ENCODE measurements at places on chromosomes 2 and 18. TPM values are rescaled to one million over a fixed set of nuclear protein-coding genes. Genes with fewer than 3 reads are reported as not detected.
A peak's percentile ranks its signal among the peaks of the same experiment; 100 is the strongest.

DNA sequence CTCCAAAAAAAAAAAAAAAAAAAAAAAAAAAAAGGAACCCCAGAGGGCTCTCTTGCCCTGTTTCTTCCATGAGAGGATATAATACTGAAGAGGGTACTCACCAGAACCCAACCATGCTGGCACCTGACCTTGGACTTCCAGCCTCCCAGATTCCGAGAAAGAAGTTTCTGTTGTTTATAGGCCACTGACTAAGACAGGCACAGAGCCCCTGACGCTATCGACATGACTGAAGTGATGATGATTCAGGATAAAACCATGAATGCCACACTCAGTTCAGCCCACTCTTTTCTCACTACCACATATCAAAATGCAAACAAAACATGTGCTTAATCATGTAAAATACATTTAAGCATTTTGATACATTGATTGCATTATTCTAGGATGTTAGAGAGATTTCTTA is 66.1 kb upstream of the CDCA7 start:
- peak; percentile 1 for DNase-seq

- no peak for DNase-seq
These were observed 12.3 kb downstream of the GAD1 start for GRCh38 chr2:170829036-170829435.

GRCh38 chr2:229636571-229636970 is 77.8 kb downstream of the DNER start:
- DNase-seq = no peak

DNA sequence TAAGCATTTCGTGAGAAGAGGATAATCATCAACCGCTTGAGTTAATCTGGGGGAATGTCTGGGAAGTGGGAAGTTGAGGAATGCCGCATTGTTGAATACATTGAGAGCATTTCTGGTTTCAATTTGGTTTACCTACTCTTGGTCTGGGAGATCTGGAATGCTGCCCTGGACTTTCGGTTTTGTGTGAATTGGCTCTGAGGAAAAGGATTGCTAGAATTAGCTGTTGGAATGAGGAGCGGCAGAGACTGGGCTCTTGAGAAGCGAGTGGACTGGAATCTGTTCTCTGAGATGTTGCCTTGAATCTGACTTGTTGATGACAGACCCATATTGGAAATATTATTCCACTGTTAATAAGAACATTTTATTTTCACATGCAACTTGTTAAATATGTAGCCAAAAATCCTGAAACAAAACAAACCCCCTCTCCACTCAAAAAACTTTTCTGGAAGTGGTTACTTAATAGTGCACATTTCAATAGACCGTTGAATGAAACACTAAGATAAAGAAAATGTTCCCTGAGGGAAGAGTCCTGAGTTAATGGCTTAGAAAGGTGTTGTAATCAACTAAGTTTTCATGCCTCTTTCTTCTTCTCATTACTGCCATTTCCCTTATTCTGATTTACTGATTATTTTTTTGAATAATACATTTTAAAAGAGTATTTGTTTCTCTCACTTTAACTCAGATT is 50.8 kb downstream of the PTPRM start:
- peak; percentile 93 for DNase-seq

GRCh38 chr2:237912271-237913192 is 53.1 kb downstream of the RAMP1 start:
- no peak for DNase-seq

- no peak for DNase-seq
These were observed 50.9 kb downstream of the COL3A1 start for GRCh38 chr2:189024901-189025618.

DNA sequence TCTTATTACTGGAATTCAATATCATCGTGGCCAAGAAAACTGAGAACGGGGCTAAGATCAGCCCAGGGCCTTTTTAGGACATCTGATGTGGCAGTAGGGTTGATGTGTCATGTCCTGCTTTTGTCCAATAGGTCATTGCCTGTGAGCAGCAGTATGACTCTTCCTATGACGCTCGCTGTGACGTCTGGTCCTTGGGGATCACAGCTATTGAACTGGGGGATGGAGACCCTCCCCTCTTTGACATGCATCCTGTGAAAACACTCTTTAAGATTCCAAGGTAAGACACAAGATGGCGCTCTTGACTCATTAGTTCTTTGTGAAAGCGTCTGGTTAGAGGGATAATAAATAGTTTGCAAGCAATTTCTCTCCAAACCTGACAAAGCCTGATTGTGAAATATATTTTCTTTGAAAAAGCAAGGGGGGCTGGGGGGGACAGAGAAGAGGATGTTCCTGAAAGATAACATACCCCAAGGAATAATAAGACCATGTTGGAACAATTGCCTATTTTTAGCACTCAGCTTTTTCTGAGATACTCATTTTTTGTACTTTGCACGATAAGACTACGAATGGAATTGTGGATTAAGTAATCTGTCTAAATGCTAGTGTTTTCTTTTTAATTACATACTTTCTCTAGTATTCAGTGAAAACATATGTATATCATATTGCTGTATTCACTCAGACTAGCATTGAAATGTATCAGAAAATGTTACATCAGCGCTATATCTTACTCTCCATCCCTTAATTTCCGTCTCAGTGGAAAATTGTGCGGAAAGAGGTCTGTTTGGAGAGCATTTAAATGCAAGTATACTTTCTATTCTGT is 58.1 kb downstream of the MYO3B start:
- no peak for DNase-seq

DNA sequence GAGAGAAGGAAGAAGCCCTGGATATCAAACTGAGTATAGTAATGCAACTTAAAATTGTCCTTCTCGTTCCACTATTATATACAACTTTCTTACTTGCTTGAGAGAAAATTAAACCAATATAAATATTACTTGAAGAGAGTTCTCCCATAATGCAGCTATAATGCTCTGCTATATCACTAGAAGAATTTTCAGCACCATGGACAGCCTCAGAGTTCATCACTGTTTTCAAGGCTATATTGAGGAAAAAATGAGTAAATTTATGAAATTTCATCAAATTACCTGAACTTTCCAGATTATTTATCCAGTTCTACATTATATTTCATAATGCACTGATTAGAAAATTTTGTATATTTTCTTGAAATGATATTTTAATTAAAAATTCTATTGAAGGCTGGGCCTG is 1053.5 kb upstream of the FAM98A start:
- no peak for DNase-seq

GRCh38 chr18:75643083-75643482 is 215.6 kb upstream of the SMIM21 start:
- no peak for DNase-seq

DNA sequence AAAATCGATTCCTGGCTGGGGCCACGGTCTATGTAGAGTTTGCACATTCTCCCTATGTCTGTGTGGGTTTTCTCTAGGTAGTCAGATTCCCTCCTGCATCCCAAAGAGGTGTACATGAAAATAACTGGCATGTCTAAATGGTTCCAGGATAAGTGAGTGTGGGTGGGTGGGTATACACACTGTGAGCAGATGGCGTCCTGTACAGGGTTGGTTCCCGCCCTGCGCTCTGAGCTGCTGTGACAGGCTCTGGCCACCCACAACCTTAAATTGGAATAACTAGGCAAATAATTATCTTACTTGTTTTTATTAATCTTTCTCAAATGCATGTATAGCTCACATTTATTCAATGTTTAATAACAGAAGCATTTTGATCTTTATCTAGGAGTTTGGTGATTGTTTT is 16.3 kb downstream of the THOC1 start:
- no peak for DNase-seq

- DNase-seq = no peak
These were observed 9.2 kb downstream of the IRS1 start for GRCh38 chr2:226790431-226790830.

DNA sequence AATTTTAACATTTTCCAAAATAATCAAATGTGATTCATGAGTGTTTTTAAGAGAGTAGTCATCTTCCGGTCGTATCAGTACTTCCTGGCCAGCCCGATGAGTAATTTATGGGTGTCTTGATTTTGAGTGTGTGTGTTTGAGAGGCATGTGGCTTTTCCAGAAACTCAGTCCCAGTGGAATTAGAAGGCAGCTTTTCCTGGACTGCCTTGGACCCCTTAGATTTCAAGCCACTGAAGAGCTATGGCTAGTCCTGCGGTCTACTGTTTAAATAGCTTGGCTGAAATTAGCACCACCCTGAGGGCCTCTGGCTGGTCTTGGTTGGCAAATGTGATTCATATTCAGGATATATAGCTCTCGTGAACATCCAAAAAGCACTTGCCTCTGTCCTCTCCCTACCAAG is 59.4 kb downstream of the HK2 start:
- DNase-seq = peak; percentile 64

DNA sequence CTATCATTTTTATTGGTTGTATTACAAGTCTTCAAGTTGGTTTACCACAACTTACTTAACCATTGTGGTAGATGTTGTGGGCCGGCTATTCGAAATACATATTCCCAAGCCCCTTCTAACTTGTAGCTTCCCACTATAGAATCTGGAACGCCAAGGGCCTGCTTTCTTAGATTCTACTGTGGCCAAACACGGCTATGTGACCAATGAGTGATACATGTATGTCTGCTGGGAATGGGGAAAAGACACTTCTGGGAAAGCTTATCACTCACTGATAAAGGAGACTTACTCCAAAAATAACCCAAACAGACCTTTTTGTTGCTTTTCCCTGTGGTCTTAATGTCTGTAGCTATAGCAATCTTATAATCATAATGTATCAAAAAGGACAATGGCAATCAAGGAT is 24.5 kb downstream of the STRN start:
- no peak for DNase-seq

- DNase-seq = no peak
These were observed 119.4 kb downstream of the SEPTIN10 start for GRCh38 chr2:109494351-109494750.

GRCh38 chr2:37877457-37878315 is 47.4 kb upstream of the RMDN2 start:
- no peak for DNase-seq

GRCh38 chr2:102975996-102976975 is 214.5 kb downstream of the TMEM182 start:
- DNase-seq = no peak

- DNase-seq = peak; percentile 54
These were observed 38.3 kb upstream of the RALBP1 start for GRCh38 chr18:9437021-9437437.

- DNase-seq = no peak
These were observed 288.4 kb downstream of the PIEZO2 start for GRCh38 chr18:10860928-10861327.

- DNase-seq = no peak
These were observed 882 bp downstream of the ZBTB14 start for GRCh38 chr18:5294457-5295230.

GRCh38 chr2:22078701-22079100 is 954.9 kb downstream of the TDRD15 start:
- DNase-seq = no peak

GRCh38 chr2:217316743-217317142 is 456.9 kb upstream of the TNP1 start:
- DNase-seq = no peak

DNA sequence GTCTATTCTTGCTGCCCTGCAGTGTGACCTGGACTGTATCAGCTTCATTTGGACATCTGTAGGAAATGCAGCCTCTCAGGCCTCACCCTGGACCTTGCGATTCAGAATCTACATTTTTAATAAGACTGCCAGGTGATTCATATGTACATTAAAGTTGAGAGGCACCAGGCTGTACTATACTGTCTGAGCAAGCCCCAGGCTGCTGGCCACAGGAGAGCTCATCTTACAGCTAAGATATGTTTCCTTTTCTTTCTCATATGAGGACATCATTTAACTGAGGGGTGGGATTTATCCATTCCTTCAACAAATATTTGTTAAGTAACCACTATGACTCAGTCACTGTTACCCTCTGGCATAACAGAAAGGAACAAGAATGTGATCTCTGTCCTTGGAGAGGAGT is 78.2 kb upstream of the GCFC2 start:
- no peak for DNase-seq

DNA sequence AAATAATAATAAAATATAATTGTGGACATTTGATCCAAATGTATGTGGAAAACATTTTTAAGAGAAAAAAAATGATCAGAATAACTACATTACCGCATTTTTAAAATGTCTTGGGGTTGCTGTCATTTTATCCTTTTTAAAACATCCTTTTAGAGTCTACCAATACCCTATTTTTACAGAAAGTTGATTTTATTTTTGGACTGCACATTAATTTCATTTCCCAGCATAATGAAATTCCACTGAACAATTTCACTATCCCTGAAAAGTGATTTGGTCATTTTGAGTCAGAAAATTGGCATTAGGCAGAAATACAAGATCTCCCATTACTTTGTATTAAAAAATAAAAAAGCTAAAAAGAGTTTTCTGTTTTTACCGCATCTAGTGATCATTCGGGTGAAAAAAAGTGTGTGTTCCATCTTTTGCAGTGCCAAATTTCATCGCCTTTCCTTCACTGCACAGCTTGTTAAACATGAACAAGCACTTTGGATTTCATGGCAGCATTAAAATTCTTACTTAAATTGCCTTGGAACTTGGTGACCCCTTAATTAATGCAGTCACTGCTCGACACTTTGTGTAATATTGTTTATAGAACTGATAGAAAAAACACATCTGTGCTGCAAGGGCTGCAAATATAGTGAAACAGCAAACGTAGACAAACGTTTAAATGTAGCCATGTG is 611.7 kb downstream of the TSN start:
- DNase-seq = no peak

GRCh38 chr18:12608301-12608700 is 49.6 kb downstream of the SPIRE1 start:
- DNase-seq = no peak

DNA sequence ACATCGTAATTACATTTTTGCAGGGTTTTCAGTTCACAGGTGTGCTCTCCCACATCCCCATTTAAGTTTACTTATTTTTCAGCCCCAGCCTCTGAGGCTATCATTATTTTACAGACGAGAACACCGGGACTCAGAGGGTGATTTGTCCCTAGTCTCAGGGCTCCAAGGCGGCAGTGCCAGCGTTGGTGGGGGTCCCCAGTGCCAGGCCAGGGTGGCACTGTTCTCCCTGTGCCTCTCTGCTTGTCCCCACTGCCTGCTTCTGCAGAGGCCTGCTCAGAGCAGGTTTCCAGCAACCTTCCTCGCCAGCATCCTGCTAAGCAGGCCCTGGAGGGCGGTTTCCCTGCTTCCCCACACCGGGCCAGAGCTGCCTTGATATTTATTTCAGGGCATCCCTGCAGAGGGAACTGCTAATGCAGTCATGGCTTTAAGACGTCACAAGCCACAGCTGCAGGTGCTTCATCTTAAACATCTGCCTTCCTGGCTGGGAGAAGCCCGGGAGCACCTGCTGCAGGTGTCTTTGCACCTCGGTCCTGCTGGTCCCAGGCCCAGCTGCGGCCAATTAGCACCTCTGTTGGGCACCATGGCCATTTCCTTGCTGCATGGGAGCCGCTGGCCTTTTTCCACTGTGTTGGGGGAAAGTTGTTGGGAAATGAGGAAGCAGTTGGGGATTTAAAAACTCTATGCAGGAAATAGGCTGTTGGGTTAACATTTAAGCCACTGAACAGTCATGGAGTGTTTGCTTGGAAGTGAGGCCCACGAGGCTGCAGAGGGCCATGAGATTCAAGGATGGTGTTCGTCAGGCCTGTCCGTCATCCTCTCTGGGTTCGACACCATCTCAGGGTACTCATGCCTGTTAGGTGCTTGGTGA is 22.8 kb downstream of the HPCAL1 start:
- no peak for DNase-seq

CHRND gene
- polyA plus RNA-seq = not detected

HOXD4 gene
- 0.28 TPM for polyA plus RNA-seq

MARCO gene
- polyA plus RNA-seq = not detected

PSD4 gene
- 0.93 TPM for polyA plus RNA-seq

HOXD9 gene
- 1.7 TPM for polyA plus RNA-seq

COL4A4 gene
- 0.33 TPM for polyA plus RNA-seq

ARHGAP15 gene
- not detected for polyA plus RNA-seq

ERCC3 gene
- polyA plus RNA-seq = 46.0 TPM

ASPRV1 gene
- 0.29 TPM for polyA plus RNA-seq

RNF144A gene
- polyA plus RNA-seq = 0.12 TPM

IL36RN gene
- polyA plus RNA-seq = not detected

GALNT13 gene
- not detected for polyA plus RNA-seq

NYAP2 gene
- polyA plus RNA-seq = not detected

ACTR1B gene
- polyA plus RNA-seq = 64.6 TPM

Data from BJ (cell line).